Omental fat pad (tissue), 4 donors: ENCODE measurements at places on chromosomes 7 and 10.

DNA sequence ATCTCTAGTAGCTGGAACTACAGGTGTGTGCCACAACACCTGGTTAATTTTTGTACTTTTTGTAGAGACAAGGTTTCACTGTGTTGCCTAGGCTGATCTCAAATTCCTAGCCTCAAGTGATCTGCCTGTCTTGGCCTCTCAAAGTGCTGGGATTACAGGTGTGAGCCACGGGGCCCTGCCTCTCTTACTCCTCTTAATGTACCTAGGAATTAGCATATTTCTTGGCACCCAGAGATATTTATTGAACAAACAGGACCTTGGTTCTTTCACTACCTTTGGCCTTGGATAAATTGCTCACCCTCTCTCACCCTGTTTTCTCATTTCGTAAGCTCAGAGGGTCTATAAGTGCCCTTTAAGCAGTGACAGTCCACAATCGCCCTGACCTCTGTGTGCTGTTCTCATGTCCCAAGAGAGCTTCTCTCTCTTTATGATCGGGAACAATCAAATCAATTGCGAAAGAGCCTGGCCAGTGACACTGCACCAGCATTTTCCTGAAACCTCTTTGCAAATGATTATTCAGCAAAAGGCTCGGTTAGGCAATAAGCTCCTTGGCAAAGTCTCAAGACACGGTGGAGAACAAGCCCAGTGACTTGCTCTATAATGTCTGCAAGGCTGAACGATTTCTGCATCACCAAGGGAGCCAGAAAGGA, 117.7 kb downstream of the APBB1IP start:
- peak; percentile 57 for DNase-seq

- no peak for DNase-seq
Measured at GRCh38 chr10:110208614-110209453, 1.4 kb downstream of the MXI1 start.

DNA sequence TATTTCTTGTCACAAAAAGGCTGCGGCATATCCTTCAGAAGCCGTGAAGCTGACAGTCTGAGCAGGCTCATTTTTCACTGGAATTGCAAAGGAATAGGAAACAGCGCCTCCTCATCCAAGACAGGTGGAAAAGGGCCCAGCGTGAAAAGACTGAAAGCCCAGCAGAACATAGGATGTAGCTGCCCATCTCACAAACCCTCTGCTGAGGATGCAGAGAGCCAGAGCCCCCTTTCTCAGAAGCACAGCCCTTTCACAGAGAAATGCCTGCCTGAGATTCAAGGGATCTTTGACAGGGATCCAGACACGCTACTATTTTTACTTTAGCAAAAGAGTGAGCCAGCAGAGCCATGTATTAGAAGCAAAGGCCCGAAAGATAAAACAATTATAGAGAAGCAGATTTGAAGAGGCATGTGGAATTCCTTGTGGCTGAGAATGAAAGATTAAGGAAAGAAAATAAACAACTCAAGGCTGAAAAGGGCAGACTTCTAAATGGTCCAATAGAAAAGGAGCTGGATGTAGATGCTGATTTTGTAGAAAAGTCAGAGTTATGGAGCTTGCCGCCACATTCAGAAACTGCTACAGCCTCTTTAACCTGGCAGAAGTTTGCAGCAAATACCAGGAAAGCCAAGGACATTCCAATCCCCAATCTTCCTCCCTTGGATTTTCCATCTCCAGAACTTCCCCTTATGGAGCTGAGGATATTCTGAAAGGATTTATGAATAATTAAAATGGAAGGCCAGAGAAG, 36.9 kb downstream of the GDI2 start:
- no peak for DNase-seq

GRCh38 chr10:7444551-7445121, 33.8 kb upstream of the SFMBT2 start:
- no peak for DNase-seq

DNA sequence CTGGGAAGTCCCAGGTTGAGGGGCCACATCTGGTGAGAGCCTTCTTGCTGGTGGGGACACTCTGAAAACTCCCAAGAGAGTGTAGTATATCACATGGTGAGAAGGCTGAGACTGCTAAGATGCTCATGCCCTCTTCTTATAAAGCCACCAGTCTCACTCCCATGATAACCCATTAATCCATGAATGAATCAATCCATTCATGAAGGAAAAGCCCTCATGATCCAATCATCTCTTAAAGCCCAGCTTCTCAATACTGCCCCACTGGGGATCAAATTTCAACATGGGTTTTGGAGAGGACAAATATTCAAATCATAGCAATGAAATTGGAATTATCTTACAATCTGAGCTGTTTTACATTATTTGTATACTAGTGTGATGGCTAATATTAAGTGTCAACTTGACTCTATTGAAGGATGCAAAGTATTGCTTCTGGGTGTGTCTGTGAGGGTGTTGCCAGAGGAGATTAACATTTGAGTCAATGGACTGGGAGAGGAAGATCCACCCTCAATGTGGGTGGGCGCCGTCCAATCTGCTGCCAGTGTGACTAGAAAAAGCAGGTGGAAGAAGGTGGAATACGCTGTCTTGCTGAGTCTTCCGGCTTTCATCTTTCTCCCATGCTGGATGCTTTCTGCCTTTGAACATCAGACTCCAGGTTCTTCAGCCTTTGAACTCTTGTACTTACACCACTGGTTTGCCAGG, 14.3 kb upstream of the UBE2D1 start:
- DNase-seq: no peak

- DNase-seq: no peak
Measured at GRCh38 chr10:13592306-13592705, 5.5 kb downstream of the PRPF18 start.

DNA sequence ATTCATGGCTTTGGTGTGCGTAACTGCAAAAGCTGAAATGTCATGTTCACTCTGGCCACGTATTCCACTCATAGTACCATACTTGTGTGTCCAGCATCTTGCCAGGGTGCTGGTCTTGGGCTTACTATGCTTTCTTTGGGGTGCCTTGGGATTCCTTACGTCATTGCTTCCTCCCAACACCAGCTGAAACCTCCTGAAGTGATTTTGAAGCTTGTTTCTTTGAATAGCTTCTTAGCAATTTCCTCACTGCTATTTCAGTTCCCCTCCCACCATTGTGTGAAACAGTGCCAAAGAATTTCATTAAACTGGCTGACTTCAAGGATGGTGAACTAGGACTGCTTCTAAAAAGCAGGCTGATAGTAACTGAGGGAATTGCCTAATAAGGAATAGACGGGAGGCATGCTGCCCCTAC, 36.9 kb downstream of the ENTPD1 start:
- no peak for DNase-seq

GRCh38 chr7:69567800-69568199, 30.5 kb upstream of the AUTS2 start:
- DNase-seq: no peak

DNA sequence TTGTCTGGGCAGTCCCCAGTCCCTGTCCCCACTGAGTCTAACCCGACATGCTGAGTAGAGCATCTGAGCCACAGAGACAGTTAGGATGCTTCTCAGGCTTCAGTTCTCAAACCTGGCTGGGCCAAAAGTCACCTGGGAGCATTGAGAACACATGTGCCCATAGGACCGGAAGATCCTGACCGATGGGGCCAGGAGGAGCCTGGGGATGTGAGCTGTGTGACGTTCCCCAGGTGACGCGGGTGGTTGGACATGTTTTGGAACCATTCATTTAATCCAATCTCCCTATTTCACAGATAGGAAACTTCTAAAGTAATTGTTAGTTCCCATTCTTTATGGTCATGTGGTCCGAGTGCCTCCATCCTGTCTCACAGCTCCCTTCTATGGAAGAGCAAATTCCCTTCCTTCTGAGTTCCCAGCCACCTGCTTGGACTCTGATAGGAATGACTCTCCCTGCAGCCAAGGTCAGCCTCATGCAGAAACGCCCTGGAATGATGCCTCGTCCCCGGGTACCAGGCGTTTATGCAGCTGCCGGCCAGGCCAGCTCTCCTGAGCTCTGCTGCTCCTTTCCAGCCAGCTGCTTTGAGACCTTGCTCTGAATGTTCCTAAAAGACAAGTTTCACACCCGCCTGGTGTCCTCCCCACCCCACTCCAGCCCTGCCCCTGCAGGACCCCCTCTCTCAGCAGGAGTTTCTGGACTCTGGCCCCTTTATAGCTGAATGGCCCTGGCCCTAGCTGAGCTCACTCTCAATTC, 166.5 kb upstream of the RHEB start:
- DNase-seq: no peak

DNA sequence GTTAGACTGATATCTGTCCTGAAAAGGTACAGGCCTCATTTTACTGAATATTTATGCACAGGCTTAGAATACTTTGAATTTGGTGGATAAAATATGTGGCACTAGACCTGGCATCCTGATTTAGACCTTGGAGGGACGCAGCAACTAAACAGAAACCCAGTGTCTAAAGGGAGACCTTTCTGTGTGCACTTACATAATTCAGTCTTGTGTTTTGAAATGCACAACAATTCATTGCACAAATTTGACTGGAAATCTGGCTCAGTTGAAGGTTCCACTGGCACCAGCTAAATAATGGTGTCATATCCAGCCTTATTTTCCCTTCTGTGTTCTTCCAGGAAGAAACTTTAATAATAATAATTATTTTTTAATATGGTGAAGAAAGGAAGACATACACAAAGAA, 142.1 kb downstream of the SND1 start:
- DNase-seq: no peak

GRCh38 chr10:108014145-108014901, 849.8 kb upstream of the SORCS1 start:
- DNase-seq: no peak

GRCh38 chr7:117283371-117283770, 39.5 kb downstream of the WNT2 start:
- DNase-seq: no peak

- DNase-seq: no peak
Measured at GRCh38 chr7:76269895-76270294, 32.6 kb upstream of the HSPB1 start.

GRCh38 chr7:29177963-29178600, 16.5 kb upstream of the CHN2 start:
- no peak for DNase-seq

DNA sequence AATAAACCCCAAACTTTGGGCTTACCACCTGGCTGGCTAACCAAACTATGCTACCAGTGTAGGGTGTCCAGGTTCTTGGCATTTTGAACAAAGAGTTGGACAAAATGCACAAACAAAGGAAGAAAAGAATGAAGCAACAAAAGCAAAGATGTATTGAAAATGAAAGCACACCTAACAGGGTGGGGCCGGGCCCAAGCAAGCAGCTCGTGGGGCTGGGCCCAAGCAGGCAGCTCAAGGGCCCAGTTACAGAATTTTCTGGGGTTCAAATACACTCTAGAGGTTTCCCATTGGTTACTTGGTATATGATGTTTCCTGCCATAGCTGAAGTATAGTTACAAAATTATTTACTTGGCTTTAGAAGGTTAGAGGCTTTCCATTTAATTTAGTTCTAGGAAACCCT, 15.7 kb downstream of the ACADSB start:
- DNase-seq: no peak

DNA sequence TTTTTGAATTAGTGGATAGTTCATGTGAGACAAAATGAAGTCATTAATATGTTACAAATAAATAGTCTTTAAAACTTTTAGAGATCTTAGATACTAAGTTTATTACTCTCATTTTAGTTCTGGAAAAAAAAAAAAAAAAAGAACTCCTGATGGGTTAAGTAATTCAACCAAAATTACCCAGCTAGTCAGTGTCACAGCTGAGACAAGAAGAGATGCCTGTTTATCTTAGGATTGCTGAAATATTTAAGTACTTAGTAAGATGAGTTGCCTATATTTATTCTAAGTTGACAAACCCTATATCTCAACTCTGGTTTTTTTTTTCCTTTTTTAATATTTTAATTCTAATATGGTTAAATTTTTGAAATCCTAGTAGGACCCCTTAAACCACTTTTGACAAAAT, 781.0 kb upstream of the LRRN3 start:
- DNase-seq: no peak

DNA sequence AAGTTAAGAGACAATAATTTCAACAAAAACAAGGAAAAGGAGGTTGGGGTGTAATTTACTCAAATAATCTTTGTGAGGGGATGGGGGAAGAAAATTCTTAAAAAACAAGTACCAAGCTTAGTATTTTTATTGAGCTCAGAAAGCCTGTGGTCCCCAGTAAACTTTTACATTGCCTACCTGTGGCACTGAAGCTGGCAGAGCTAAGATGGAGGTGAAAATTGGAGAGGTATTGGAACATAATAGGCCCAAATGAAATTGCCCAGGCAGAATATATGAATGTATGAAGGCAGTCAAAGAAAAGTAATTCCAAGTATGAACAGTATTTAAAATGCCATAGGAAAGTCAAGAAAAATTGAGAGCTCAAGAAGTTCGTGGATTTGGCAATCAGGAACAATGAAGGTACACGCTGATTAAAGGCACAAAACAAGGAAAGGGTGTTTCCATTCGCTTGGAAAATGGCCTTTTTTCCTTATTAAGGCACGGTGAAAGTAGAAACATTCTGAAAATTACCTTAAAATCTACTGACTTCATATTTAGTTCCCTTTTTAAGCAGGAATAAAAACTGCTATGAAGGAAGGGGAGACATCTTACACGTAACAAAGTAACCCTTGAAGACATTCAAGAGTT, 3.4 kb upstream of the KMT2E start:
- DNase-seq: no peak

DNA sequence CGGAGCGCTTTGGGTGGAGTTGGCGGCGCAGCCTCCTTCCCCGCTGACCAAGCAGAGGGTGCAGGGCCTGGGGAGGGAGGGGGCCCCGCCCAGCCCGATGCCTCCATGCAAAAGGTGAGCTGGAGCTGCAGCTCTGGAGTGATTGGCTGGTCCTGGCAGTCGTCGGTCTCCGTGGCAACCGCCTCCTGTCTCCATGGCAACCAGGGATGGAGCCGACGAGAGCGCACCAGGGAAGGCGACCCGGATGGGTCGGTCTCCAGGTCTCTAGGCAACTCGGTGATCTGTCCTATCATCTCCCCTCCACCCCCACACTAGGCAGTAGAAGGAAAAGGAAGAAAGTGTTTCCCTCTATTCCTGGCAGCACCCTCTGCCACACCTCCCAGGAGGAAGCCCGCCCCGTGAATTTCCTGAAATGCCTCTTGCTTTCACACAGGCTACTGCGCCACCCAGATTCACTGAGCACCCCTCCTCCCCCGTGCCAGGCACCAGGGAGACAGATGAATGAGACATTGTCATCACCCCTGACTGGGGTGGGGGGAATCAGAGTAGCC, 647 bp upstream of the NACAD start:
- DNase-seq: peak; percentile 50

DNA sequence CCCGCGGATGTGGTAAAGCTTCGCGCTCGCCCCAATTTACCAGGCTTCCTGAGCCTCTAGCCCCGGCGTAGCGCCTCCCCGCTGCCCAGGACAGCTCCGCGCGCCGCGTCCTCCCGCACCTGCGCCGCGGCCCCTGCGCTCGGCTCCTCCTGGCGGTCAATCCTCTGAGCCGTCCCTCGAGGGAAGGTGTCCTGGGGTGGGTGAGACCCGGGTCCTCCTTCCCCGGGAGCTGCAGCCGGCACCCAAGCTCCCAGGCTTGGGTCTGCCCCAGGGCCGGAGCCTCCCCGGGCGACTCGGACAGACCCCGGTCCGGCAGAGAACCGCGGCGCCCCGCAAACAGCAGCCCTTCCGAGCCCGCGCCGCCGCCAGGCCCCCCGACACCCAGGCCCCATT, 512 bp downstream of the OSBPL3 start:
- DNase-seq: peak; percentile 46
